Stomach (tissue), 19 donors: ENCODE measurements at places on chromosomes 11 and 22. TPM values are rescaled to one million over a fixed set of nuclear protein-coding genes. Genes with fewer than 3 reads are reported as not detected.

GRCh38 chr22:37275622-37276021 is 6.7 kb upstream of the CYTH4 start:
- DNase-seq: no peak

DNA sequence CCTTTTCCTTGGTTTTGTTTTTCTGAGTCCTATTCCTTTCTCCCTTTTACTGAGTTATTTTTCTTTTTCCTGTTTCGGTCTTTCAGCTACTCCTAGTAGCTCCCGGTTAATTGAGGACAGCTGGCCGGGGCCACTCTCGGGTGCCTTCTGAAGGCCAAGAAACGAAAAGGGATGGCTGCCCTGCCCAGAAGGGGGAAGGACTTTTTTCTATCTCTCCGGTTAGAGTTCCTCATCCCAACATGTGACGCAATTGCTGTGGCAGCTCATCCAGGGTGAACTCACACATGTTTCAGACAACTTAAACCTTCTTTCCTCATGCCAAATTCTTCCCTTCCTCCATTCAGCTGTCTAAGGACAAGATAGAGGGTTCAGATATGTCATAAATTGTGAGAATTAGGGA is 83.6 kb downstream of the PIWIL4 start:
- peak; percentile 49 for DNase-seq

Gene TTC28
- total RNA-seq: 46.4 TPM

DNA sequence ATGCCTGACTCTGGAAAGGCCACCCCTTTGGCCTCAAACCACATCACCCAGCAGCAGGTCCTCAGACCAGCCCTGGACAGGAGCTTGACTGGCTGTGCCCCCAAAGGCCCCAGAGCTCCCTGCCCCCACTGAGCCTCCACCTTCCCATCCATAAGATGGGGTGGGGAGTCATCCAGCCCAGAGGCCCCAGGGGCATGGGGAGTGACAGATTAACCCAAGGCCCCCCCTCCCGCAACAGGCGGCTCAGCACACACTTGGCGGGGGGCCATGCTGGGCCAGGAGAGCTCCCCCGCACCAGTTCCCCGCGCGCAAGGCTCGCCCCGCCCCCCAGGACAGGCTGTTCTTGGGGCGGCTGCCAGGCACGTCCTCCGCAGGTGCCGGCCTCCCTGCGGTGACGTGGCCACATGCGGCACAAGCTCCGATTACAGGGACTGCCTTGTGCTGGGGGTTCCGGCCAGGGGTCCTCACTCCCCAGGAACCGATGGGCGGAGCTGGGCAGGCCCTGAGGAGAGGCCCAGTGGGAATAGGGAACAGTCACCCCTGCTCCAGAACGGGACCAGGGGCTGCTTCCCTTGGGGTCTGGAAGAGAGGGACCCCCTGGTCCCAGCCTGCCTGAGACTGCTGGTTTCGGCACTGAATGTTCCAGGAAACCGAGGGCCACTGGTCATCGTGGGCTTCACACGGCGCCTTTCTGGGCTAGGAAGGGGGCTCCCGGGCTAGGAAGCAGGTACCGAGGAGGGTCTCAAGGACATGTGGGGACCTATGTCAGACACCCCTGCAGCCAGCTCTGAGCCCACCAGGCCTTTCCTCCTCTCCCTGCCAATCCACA is 5.1 kb upstream of the CDKN1C start:
- DNase-seq: peak; percentile 96

- no peak for DNase-seq
Measured at GRCh38 chr22:31912407-31912743, 32.0 kb upstream of the YWHAH start.

- no peak for DNase-seq
Measured at GRCh38 chr11:44994753-44995152, 44.1 kb upstream of the TP53I11 start.

- DNase-seq: no peak
Measured at GRCh38 chr11:68684385-68685356, at the start of gene GAL. TSS of gene GAL (plus strand) at chr11:68684544. CDS start at chr11:68684924, 380 bp downstream.

- no peak for DNase-seq
Measured at GRCh38 chr11:35295751-35296150, 123.6 kb downstream of the SLC1A2 start.

Gene SPI1
- total RNA-seq: 2.6 TPM

GRCh38 chr22:23762842-23763578 is at the start of gene C22orf15:
TSS of gene C22orf15 (plus strand) at chr22:23762990. CDS start at chr22:23763307, 317 bp downstream.
- DNase-seq: no peak

DNA sequence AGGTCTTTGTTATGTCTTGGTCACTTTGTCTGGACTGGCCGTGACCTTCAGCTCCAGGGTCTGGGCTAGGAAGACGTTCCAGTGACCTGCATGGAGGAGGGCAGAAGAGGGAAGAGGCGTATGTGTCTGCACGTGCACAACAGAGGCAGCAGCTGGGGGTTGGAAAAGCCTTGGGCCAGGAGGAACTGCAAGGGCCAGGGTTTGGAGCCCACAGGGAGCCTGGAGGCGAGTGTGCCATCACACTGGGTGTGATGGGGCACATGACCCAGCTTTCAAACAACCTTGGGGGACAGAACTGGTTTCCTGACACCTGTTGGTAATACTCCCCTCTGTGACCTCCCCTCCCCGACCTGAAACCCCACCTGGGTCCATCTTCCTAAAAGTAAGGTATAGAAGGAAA is 34.7 kb downstream of the CHRDL2 start:
- DNase-seq: no peak

Gene XKR3
- total RNA-seq: not detected

Gene ARHGAP32
- 45.5 TPM for total RNA-seq

Gene PHF21B
- not detected for total RNA-seq

DNA sequence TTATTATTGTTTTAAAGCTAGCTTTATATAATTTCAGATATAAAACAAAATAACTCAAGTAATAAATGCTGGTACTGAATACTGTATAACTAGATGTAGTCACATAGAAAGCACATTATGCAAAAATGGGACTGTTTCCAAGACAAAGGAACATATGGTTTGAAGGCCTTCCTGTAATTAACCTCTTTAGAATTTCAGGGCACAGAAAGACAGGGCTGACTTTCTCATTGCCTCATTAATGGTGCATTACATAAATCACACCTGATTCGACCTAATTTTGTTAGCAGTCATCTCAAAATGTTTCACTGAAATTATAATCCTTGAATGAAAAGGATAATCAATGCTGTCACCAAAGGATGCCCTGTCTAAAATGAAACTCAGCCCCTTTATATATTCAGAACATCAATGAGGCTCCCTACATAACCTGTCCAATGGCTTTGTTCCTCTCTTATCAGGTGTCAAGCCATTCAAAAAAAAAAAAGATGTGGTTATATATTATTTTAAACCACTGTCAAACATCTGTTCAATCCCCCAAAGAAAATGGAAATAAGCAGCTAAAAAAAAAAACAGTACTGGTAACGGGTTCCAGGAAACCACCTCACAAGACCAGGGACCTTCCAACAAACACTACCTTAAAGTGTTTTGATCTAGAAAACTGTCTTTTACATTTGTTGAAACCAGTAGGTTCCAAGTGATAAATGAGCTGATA is 77.4 kb downstream of the FAM168A start:
- DNase-seq: no peak

GRCh38 chr22:24805790-24806662 is at the start of gene SGSM1:
TSS of gene SGSM1 (plus strand) at chr22:24806211. CDS start at chr22:24806326, 115 bp downstream.
- DNase-seq: peak; percentile 89

GRCh38 chr11:5467527-5467926 is 18.4 kb downstream of the OR51I2 start:
- DNase-seq: no peak

Gene TMEM121B
- total RNA-seq: not detected

Gene DNAJB7
- not detected for total RNA-seq

GRCh38 chr11:58675334-58676155 is 53.1 kb downstream of the CNTF start:
- DNase-seq: peak; percentile 83

GRCh38 chr11:96197801-96198701 is 144.9 kb downstream of the MAML2 start:
- DNase-seq: no peak

DNA sequence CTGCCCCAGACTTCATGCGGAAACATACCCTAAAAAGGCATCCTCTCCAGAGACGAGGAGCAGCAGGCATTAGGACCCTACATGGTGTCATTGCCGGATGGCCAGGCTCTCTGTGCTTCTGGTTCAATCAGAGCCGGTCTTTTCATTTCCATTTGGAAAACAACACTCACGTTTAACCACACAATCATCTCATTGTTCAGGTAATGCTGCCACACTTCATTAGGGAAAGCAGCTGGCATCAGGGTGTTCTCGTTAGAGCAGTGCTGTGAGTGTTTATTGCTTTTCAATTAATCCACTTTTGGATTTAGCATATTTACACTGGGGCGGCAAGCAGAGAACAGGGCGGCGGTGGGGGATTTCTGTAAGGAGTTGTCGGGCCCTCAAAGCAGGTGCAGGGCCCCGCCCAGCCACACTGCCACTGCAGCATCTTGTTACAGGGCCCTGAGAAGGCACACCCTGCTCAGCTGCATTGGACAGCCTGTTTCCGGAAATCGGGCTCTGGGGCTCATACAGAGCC is 338.6 kb downstream of the SHANK2 start:
- DNase-seq: peak; percentile 40

DNA sequence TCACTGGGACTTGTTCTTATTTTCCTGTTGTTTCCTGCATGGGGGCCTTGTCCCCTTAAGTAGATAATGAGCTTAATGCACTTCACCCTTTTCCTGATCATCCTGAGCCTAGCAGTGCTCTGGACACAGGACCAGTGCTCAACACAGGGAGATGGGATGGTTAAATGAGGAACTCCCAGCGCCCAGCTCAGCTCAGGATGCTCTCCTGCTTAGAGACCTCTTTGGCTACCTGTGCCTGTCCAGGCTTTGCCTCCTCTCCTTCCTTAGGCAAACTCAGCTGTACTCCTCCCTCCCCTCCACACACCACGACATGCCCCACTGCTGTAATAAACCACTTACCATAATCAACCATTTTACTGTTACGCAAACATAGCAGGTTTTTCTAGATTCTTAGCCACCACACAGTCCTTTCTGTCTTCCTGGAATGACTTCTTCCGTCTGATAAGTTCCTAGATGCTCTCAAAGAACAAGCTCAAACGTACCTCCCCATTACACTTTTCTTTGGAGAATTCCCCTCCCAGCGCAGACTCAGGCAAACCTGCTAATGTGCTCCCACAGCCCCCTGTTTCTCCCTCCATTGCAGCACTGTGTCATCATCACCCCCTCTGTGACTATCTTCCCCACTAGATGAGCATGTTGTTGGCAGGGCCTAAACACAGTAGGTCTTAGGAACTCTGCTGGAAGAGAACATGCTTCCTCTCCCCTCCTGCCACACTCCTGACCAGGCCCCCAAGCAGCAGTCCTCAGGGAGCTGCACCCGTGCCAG is 113.6 kb downstream of the MICAL2 start:
- peak; percentile 61 for DNase-seq

Gene MAPK12
- 49.6 TPM for total RNA-seq

Gene LRRN4CL
- 20.0 TPM for total RNA-seq

Gene OR6A2
- not detected for total RNA-seq

Gene DEPDC7
- 2.9 TPM for total RNA-seq

Gene MRGPRX3
- total RNA-seq: not detected

DNA sequence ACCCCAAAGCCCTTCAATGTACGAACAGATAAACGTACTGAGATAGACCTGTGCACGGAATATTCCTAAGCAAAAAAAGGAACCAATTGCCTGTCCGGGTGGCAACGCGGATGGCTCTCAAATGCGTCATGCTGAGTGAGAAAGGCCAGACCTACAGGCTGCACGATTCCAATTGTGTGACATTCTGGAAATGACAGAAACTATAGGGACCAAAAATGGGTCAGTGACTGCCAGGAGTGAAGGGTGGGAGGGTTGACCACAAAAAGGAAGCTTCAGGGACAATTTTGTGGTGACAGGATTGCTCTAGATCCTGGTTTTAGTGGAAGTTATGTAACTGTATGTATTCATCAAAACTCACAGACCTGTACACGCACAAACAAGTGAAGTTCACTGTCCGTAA is 24.0 kb upstream of the SYT8 start:
- DNase-seq: no peak

DNA sequence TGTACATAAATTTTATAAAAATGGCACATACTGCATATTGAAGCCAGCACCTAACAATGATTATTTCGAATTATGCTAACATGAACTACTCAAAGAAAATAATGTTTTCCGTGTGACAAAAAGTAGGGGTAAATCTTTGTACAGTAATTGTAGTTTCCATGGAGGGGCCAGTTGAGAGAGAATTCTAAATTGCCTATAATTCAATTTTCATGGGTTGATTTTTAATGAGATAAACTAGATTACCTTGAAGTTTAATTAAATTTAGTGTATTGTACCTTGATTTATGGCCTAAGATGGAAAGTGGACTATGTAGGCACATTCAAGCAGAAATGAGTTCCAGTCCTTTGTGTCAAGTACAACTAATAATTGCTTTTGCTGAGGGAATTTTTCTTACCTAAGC is 5.0 kb downstream of the APLP2 start:
- no peak for DNase-seq

DNA sequence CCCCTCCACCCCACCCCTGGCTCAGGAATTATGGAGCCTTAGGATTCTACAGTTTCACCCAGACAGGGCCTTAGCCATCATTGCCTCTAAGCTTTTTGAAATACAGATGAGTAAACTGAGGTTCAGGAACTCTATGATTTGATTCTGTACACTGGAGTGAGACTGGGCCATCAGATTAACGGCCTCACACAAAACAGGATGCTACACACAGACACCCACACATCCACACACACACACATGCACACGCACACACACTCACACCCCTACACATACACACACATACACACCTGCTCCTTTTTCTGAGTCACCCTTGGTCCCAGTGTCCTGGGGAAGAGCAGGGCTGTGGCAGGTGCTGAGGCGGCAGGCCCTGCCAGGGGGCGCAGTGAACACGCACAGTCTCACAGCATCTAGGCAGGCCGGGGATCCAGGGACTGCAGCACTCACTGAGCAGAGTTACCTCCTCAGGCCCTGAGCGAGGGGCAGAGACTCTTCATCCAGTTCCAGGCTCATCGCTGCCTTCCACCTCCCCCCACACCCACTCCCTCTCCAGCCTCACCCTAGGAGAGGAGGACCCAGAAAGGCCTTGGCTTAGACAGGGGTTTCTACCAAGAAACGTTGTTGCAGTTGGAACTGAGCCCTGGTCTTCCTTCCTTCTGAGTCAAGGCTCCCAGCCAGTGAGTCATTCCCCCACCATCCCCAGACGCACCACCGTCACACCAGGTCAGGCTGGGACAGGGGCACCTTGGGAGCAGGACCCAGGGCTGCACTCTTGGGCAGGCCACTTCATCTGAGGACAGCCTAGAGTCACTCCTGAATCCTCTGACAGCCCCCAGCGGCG is 89.8 kb upstream of the PARVA start:
- DNase-seq: peak; percentile 80

GRCh38 chr11:79170321-79170720 is 270.5 kb downstream of the TENM4 start:
- no peak for DNase-seq

- no peak for DNase-seq
Measured at GRCh38 chr11:11807811-11808782, 33.7 kb upstream of the USP47 start.

GRCh38 chr22:21450320-21450831 is 16.8 kb upstream of the TMEM191C start:
- peak; percentile 18 for DNase-seq
